ENCODE measurements at places on chromosomes 5 and 9. TPM values are rescaled to one million over a fixed set of nuclear protein-coding genes. Genes with fewer than 3 reads are reported as not detected.

The CCNJL gene
- total RNA-seq: 0.82 TPM

The MLANA gene
- not detected for total RNA-seq

The C5orf46 gene
- total RNA-seq: not detected

The CARD9 gene
- 1.1 TPM for total RNA-seq

The SLC46A2 gene
- not detected for total RNA-seq

The ANKRD34B gene
- not detected for total RNA-seq

The SMIM27 gene
- total RNA-seq: 1.9 TPM

The RNF180 gene
- 3.4 TPM for total RNA-seq

The EPB41L4B gene
- 1.8 TPM for total RNA-seq

The PTGER4 gene
- 0.57 TPM for total RNA-seq

The LRRC19 gene
- not detected for total RNA-seq

The RNF208 gene
- total RNA-seq: 0.45 TPM

The RANBP6 gene
- total RNA-seq: 37.7 TPM

The SUSD3 gene
- 0.09 TPM for total RNA-seq

The ALDOB gene
- not detected for total RNA-seq

The ZBTB34 gene
- 7.3 TPM for total RNA-seq

The WDR5 gene
- total RNA-seq: 19.9 TPM

The HAPLN1 gene
- total RNA-seq: 1.3 TPM

The MYOZ3 gene
- total RNA-seq: 0.72 TPM

The IFNA13 gene
- not detected for total RNA-seq

The IFNA2 gene
- not detected for total RNA-seq

The PDE8B gene
- total RNA-seq: not detected

The SHOC1 gene
- total RNA-seq: 0.09 TPM

The PCA3 gene
- not detected for total RNA-seq

The ROR2 gene
- total RNA-seq: 26.5 TPM

All from fibroblast of the aortic adventitia (primary cell).